ENCODE measurements at places on chromosomes 16 and 17.

- no peak for DNase-seq
These were observed 90.3 kb upstream of the CHMP6 start for GRCh38 chr17:80901319-80901718.

- peak; percentile 45 for DNase-seq
These were observed 232.8 kb downstream of the SEC14L1 start for GRCh38 chr17:77373299-77374169.

DNA sequence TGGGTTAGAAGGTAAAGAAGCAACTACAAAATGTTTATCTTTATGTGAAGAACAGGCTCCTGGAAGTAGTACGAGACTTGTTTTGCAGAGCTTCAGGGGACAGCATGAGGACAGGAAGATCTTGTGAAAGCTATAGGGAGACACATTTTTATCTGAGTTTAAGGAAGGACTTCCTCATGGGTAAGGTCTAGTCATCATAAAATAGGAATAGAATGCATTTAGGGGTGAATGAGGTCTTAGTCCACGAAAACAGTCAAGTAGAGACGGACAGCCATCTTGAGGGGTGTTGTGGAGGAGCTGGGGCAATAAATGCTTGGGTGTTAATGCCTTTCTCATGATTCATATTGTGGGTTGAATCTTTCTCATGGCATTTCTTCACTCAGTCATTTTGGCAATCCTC is 24.3 kb downstream of the KCNJ16 start:
- no peak for DNase-seq

GRCh38 chr17:39553341-39553945 is 54.3 kb downstream of the NEUROD2 start:
- no peak for DNase-seq

DNA sequence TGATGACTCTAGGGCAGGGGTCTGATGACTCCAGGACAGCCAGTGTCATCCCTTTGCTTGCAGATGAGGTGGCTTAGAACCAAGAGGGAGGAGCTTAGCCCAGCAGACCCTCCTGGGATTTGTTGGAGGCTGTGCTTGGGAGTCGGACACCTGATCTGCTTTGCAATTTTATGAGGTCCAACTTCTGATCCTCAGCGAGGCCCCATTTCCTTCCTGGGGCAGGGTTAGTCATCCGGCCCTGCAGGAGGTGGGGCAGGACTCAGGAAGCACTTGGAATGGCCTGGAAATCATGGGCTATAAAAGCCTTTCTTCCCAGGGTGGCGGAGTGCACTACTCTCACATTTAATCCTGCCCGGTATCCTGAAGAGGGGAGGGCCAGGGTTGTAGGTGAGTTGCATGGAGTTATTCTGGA is 168.5 kb downstream of the MSI2 start:
- DNase-seq = no peak

- DNase-seq = no peak
These were observed 12.9 kb downstream of the GNGT2 start for GRCh38 chr17:49197346-49197998.

Data from activated T-helper 1 cell treated with anti-CD3 and anti-CD28 coated beads, Interleukin-12 subunit alpha, Interleukin-12 subunit beta, Interleukin-2, Interleukin-4 antibody, amounts not matched to agents 30 ng/mL and 10 ng/mL and 1 ng/mL, durations not matched to agents 14 hours and 24 hours and 36 hours (primary cell).